Kidney capillary endothelial cell (primary cell): ENCODE measurements at places on chromosomes 16 and 17.
A peak's percentile ranks its signal among the peaks of the same experiment; 100 is the strongest.

DNA sequence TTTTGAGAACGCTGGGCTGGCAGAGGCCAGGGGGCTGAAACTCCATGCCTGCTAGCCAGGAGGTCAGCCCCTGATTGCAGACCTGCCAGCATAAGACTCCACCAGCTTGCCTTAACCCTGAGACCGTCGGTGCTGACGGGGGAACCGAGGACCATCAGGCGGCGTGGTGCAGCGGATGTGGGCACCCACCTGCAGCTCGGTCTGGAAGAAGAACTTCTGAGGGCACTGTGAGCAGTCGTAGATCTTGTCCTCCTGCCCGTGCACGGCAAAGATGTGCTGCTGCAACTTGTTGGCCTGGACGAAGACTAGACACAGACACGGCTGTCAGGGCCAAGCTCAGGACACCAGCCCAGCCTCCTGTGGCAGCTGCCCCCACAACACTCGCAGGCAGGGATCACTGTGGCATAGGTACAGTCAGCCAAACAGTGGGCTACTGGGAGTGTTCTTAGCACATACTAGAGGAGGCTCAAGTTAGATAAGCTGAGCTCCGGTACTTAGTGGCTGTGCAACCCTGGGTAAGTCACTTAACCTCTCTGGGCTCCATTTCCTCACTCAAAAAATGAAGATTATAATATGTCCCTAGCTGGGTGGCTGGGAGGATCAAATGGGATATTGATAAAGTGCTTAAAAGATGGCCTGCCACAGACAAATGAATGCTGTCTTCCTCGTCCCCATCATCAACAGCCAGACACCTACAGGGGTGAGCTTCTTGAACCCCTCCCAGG, 150.0 kb downstream of the C16orf78 start:
- DNase-seq, result no peak

DNA sequence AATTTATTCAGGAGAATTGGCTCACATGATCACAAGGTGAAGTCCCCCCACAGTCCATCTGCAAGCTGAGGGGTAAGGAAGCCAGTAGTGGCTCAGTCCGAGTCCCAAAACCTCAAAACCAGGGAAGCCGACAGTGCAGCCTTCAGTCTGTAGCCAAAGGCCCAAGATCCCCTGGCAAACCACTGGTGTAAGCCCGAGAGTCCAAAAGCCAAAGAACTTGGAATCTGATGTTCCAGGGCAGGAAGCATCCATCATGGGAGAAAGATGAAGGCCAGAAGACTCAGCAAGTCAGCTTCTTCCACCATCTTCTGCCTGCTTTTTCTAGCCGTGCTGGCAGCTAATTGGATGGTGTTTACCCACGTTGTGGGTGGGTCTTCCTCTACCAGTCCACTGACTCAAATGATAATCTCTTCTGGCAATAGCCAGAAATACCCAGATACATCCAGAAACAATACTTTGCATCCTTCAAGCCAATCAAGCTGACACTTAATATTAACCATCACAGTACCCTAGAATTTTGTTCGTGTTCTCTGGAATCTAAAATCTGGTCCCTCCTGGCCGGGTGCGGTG, 40.4 kb downstream of the TMEM114 start:
- no peak for DNase-seq

DNA sequence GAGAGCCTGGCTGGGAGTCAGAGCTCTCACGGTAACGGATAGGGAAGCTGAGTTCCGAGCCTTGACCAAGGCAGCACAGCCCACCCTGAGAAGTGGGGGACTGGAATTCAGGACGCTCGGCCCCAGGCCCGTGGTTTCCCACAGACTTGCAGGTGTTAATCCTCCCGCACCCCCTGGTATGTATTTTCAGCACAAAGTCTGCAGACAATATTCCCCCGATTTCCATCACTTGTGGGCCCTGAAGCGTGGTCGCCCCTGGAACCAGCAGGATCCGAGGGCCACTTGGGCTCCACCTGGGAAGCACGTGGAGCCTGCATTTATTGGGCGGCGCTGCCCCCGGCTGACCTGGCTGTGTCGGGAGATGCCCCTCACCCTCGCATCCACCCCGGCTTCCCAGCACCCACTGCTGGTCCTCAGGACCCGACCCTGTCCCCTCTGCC, 60.2 kb downstream of the WSB1 start:
- DNase-seq, result no peak

DNA sequence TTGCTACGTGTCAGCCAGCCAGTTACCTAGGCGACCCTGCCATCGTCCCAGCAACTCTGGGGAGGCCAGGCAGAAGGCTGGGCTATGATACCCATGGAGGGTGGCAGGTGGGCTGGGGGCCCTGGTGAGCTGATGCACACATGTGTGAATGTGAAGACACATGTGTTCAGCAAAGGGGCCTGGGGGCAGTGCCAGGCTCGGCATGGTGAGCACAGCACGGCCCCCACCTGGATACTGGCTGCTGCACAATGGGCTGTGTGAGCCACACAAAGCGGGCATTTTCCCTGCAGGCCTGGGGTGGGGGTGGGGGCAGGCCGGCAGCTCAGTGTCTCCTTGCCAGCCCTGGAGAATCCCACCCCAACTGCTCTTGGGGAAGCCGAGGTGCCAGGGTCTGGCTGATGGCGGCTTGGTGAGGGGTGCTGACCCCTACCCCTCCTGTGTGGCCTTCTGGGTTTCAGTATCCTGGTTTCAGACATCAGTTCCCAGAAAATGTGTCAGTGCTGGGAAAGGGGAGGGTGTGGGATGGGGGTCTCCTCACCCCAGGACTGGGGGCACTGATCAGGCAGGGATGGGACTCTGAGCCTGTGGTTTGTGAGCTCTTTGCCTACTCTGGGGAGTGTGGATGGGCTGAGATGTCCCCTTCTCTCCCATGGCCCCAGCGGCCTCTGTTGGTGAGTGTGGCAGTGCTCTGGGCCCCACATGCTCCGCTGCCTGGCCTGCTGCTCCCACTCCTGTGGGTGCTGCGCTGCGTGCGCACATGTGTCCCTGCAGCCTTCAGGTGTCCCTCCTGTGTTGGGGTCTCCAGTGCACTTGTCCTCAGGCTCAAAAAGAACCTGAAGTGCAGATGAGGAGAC, 5.1 kb downstream of the LLGL1 start:
- DNase-seq, result no peak

DNA sequence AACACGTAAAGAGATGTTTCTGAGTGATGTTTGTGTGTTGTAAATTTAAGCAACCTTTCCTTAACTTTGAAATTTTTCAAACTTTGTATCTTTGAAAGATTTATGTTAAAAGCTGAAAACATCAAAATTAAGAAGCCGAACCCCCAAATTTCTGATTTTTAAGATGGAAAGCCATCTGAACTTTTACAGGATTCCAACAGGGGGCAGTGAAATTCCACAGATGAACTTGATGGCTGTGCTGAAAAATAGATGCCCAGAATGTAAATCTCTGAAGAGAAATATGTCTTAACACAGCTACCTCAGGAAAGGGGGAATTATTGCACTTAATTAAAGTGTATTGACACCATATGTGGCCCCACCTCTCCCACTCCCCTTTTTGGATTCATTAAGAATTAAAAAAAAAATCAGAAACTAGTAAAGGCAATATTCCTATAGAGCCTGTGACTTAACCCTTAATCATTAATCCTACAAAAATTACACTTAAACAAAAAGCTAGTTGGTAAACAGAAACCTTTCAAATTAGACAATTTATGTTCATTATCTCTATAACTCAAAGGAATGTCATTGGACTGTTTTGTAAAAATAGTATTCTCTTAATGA, 597.9 kb downstream of the KCNJ2 start:
- peak; percentile 46 for DNase-seq

GRCh38 chr17:18187821-18188761, 4.5 kb downstream of the ALKBH5 start:
- no peak for DNase-seq

GRCh38 chr17:48543107-48543853, 1.6 kb downstream of the HOXB2 start:
- no peak for DNase-seq

- DNase-seq, result no peak
These were observed 877.4 kb upstream of the GOT2 start for GRCh38 chr16:59611556-59611955.

DNA sequence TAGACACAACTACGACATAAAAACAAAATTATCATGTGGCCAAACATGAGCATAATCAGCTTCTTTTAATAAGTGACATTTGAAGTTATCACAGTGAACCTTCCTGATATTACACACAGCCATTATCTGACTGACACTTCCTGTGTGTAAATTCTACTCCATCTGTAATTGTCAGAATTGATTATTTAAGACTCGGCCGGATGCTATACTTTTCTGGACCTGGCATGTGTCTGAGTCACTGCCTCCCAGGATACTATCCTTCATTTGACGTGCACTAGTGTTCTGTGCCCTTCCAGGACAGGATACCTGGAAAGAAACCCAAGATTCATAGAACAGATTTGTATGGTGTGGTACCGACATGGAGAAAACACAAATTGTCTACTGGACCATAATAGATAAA, 242.0 kb downstream of the HS3ST3A1 start:
- peak; percentile 23 for DNase-seq

GRCh38 chr17:6355196-6355595, 79.7 kb downstream of the AIPL1 start:
- no peak for DNase-seq

GRCh38 chr17:57391857-57392471, 135.6 kb downstream of the MSI2 start:
- DNase-seq, result no peak

DNA sequence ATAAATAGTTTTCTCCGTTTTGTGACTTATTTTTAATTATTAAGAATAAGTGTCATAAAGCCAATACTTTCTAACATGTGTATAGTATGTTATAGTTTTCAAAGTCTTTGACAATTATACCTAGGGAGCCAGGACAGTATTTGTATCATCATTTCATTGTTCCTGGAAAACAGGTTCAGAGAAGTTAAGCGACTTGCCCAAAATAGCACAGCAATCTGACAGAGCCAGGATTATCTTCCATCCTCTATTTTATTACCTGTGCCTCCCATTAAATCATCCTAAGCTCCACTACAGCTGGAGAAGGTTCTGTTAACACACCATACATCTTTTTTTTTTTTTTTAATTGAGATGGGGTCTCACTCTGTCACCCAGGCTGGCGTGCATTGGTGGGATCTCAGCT, 718.4 kb downstream of the MAF start:
- no peak for DNase-seq

DNA sequence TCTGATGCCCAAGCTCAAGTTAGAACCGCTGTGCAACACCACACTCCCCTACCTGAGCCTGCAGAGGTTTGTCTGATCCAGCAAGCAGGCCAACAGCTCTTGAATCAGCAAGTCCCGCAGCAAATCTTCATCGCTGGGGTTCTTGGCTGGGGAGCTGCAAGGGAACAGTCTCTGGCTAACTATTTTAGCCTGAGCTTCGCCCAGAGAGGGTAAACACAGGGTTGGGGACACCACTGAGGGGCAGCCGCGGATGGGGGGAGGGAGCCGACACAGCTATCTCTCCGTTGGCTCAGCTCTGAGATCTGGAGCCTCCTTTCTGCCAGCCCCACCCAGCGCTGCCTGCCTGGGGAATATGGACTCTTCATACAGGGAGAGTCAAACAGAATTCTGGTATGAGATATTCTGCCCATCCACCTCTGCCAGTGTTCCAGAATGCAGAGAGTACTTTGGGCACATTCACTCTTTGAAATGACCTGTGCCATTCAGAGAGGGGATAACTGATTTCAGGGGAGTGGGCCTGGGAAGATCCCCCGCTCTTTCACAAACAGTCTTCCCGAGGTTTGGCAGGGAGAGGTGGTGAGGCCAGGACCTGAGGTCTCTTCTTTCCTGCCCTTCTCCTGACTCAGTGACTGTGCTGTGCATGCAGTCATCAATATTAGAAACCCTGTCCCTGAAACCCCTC, 7.4 kb downstream of the GIP start:
- DNase-seq, result no peak

DNA sequence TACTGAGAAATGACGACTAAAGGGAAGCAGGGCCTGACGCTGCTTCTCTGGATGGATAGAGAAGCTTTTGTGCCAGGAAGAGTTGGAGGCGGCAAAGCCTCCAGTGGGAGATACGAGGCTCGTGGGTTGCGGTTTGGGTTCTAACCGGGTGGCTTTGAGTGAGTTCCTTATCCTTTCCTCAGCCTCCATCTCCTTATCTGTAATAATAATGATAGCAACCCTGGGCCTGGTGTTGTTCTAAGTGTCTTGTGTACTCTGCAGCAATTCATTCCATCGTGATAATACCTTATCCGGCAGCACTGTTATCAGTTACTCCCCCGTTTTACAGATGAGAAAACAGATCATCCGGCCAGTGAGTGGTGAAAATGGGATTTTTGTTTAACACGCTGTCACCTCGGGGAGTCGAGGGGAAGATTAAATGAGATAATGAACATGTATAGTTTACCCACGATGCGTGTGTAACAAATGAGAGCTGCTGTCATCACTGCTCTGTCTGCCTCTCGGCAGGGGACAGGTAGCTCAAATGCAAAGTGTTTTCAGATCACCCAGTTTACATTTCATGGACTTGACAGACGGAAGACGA, 52.0 kb upstream of the LHX1 start:
- DNase-seq, result no peak

DNA sequence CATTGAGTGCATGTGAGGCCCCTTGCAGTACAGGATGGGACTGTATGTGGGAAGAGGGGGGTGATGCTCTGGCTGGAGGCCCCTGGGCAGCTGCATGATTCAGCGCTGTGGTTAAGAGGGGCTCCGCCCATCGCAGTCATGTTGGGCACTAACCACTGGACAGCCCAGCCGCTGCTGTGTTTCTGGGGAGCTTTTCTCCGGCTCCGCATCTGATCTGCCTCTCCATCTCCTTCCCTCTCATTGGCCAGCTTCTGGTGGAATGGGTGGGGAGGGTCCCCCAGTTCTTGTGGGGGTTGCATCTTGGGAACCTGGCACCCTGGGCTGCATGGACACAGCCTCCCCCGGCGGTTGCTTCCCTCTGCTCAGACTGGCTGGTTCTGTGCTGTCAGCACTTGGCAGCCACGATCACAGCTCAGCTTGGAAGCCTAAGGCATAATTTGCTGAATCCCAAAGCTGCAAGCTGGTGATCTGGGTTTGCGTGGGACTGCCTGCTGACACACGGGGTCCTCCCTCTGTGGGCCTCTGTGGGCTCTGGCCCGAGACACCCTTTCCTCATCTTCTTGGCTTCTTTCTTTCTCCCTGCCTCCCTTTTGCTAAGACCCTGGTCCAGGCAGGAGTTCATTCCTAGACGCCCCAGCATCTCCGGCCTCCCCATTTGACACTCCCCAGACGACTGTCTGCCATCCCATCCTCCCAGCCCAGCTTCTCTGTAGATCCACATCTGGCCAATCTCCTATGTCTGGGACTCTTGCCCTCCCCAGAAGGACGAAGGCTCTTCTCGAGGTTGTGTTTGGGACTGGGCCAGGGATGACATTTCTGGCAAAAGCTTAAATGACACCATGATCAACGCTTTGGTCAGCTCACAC, 168.3 kb downstream of the SEC14L1 start:
- no peak for DNase-seq

DNA sequence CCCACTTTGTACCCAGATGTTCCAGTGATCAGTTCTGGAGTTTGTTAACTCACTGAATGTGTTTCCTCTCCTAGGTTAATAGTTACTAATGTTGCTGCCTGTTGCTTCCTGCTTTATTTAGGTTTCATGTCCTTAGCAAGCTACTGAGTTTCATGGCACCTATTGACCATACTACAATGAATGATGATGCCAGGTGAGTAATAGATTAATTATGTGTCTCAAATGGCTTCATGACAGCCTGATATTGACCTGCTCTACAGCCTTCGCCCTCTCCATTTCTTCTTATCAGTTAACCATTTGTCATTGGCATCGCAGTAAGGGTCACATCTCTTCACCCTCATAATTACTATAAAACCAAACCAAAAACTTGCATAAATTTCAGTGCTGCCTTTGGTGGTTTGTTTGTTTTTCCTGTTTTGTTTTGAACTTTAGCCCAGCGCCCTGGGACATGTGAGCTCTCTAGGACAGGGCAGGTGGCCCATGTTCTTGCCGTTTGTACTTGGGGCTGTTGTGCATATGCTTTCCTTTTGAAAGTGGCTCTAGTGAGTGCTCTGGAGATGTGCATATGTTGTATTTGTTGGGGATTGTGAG, 82.8 kb downstream of the AATF start:
- no peak for DNase-seq
